ENCODE measurements at places on chromosomes 6 and 20.
A peak's percentile ranks its signal among the peaks of the same experiment; 100 is the strongest.

DNA sequence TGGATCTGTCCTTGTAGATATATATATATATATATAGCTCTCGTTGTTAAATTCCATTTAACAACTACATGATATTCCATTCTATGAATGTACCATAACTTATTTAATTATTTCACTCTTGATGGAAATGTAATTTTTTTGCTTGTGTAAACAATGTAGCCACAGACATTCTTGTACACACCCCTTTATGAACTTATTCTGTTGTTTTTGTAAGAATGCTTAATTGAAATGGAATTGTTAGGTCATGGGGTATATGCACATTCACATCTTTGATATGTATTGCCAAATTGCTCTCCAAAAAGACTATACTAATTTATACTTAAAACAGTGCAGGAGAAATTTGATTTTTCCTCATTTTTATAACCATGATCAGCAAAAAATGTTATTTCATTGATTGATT, 67.2 kb downstream of the MAP3K4 start:
- DNase-seq, result no peak

- no peak for DNase-seq
These were observed 342.5 kb downstream of the CENPW start for GRCh38 chr6:126682440-126682839.

DNA sequence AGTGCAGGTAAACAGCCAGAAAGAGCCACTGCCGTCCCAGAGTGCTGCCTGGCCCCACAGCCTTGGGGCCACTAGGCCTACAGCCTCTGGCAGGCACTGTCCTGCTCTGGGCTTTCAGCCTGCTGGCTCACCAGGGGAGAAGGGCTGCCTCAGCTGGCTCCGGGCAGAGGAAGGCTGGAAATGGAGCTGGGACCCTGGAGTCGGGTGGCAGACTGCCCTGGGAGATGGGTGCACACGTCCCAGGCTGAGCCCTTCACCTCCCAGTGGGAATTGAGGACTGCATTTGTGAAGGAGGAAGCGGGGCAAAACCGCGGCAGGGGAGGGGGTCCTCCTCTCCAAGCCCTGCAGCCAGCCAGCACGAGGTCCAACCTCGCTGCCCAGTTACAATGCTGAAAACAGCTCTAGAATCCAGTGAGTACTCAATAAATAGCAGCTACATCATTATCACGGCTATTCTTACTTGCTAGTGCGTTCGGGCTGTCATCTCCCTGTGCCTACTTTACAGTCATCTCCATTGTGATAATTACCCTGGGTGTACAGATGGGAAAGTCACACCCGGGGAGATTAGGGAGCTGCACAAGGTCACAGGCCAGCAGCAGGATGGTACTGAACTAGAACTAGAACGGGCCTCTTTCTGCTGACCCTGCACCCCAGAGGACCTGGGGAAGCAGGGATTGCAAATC, 13.1 kb downstream of the ACSS1 start:
- no peak for DNase-seq

- no peak for DNase-seq
These were observed 12.2 kb downstream of the TREM1 start for GRCh38 chr6:41274256-41274655.

DNA sequence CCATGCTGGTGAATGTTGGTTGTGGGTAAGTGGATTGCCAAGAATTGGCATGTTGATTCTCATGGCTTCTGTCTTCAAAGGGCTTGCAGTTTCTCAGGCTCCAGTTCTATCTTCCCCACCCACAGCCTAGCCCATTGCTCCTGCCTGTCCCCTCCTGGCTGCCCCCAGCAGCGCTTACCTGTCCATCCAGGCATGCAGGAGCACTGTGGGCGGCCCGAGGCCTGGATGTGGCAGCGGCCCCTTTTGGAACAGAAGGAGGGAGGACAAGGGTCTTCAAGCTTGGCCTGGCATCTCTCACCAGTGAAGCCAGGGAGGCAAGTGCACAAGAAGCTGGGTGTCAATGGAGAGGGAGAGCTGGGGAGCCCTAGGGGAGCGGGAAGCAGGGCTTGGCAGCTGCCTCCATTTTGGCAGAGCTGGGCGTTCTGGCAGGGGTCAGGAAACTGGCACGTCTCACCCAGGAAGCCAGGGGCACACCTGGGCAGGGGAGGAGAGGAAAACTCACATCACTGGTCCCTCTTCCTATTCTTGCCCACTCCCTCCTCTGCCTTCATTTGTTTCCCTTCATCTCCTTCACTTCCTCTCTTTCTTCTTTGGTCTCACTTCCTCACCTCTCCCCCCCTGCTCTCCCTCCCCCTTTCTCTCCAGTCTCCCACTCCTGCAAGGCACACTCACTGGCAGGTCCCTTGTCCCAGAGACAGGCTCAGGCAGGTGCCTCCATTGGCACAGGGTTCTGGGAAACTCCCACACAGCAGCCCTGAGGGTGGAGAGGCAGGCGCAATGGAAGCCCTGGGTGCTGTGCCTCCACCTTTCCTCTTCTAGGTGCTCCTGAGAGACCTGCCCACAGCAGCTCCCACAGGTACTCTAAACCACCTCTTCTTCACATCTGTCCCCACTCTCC, 1.3 kb downstream of the NOTCH4 start:
- no peak for DNase-seq

GRCh38 chr20:61850457-61850856, 215.2 kb downstream of the TAF4 start:
- no peak for DNase-seq

GRCh38 chr20:14478126-14478525, 140.7 kb upstream of the FLRT3 start:
- peak; percentile 55 for DNase-seq

GRCh38 chr20:14193885-14194284, 143.5 kb downstream of the FLRT3 start:
- peak; percentile 21 for DNase-seq

Measured in SJCRH30 (cell line).